ENCODE measurements at places on chromosomes 3 and 15.

- DNase-seq = no peak
Measured at GRCh38 chr3:14633819-14634424, 17.6 kb upstream of the CCDC174 start.

DNA sequence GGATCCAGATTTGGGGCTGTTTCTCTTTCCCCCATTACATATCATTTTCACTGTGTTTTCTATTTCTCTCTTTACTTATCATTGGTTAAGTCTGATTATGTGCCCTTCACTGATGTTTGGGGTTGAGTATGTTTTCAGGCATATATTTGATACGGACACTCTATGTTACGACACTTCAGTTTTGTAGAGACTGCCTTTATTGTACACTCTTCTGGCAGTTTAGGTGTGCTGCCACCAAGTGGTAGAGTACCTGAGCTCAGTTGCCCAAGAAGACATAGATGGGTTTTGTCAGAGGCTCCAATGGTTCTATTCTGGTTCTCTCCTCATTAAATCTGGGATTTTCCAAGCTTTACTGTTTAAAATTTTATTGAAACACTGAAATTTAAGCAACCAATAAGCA, 255.0 kb upstream of the ROPN1 start:
- DNase-seq = peak; percentile 37

- no peak for DNase-seq
Measured at GRCh38 chr15:80183886-80184285, 31.1 kb downstream of the FAH start.

DNA sequence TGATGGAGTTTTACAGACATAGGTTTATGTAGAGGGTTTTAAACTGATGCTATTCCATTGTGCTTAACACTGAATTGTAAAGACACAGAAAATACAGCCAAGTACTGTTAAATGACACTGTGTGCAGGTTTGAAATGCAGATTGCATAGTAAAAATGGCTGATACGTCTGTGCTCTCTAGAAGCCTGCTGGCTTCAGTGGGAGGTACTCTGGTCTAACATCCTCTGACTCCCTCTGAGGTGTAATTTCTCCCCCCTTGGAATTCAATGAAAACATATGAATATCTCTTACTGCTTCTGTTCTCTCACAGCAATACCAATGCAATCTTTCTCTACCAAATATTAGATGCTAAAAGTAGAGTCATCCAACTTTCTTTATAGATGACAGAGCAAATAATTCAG, 176.6 kb downstream of the SLC9A9 start:
- no peak for DNase-seq

DNA sequence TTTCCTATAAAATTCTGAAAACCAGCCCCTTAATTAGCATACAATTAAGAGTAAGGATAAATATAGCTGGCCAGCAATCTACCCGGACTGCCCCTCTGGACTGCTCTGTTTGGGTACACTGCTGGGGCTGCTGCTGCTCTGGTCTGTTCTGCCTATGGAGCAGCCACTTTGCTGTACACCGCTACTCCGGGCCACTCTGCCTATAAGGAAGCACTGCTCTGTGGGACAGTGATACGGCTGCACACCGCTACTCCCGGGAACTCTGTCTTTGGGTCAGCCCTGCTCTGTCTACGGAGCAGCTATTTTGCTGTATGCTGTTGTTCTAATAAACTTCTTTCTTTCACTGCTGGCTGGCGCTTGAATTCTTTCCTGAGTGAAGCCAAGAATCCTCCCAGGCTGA, 316.5 kb upstream of the PLSCR5 start:
- DNase-seq = no peak

- no peak for DNase-seq
Measured at GRCh38 chr3:166554023-166554422, 716.8 kb upstream of the BCHE start.

DNA sequence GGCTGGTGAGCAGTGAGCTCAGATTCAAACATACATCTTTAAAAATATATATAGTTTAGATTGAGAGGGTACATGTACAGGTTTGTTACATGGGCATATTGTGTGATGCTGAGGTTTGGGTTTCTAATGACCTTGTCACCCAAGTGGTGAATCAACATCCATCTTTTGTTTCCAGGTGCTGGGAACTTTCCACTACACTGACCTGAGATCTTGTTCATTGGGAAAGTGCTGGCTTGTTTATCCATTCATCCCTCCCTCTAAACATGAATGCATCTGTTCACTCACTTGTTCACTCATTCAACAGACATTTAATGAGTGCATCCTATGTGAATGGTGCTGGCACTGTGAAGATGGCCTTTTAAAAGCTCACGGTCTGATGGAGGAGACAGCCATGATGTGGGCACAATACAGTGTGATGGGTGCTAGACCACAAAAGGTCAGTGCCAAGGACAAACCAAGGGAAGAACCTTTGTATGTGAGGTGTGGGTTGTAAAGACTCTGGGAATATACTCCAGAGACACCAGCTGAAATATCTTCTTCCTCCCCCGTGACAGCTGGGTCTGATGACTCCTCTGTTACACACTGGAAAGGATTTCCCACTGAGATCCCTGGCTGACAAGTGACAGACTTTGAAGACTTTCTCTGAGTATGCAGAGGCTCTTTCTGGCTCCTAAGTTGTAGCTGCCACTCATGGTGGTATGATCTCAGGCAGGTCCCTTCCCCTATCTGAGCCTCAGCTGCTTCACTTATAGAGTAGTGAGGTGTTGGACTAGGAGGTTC, 16.2 kb upstream of the ITGA11 start:
- DNase-seq = no peak

Measured in DMS153 (cell line).